ENCODE measurements at places on chromosomes 5 and 9.

- peak; percentile 35 for DNase-seq
Measured at GRCh38 chr9:127136081-127136879, 13.8 kb upstream of the ANGPTL2 start.

DNA sequence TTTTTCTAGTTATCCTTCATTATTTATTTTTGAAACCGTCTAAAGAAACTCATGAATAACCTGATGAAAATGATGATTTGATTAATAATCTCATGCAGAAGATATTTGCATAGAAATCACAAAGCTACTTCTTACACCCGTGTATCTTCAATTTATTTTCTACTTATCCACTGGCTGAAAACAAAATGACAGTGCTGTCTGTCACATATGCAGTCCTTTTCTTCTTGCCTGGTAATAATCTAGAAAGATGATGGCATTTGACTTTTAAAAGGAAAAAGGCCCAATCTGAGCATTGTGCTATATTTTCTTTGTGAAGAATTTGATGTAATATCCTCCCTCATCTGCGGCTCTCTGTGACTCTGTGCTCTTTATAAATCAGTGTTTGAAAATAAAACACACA is 253.3 kb downstream of the PRR16 start:
- DNase-seq = no peak

- no peak for DNase-seq
Measured at GRCh38 chr9:38619556-38620447, 594 bp downstream of the ANKRD18A start.

GRCh38 chr5:56447232-56447631 is 214.1 kb upstream of the ANKRD55 start:
- no peak for DNase-seq

DNA sequence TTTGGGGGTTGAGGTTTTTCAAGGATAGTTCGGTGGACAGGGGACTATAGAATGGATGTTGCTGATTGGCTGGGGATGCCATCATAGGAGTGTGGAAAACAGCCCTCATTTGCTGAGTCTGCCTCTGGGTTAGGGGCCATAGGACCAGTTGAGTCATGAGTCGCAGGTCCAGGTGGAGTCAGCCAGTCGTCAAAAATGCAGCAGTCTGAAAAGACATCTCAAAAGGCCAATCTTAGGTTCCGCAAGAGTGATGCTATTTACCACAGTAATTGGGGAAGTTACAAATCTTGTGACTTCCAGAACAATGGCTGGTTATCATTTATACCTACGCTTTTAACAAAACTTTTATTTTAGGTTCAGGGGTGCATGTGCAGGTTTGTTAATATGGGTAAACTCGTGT is 276.0 kb upstream of the DMRT1 start:
- no peak for DNase-seq

- DNase-seq = no peak
Measured at GRCh38 chr5:143128412-143129071, 274.9 kb downstream of the NR3C1 start.

GRCh38 chr5:17079562-17079961 is 137.9 kb upstream of the BASP1 start:
- no peak for DNase-seq

DNA sequence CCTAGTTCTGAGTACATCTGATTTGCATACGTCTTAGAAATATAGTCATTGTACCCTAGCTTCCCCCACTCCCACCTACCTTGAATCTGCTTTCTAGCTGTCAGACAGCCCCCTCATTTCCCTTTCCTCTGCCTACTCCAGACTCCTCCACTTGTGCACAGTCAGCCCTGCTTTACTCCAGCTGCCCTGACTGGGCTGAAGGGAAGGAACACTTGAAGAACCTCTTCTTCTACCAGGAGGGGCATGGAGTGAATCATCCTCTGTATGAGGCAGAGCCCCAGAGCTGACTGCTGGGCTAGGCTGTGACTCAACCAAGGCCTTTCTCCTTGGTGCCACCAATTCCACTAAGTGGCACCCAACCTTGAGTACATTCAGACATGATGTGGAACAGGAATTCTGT is 18.1 kb upstream of the ZFR start:
- DNase-seq = no peak

GRCh38 chr5:104049752-104050151 is 487.2 kb upstream of the NUDT12 start:
- no peak for DNase-seq

- DNase-seq = no peak
Measured at GRCh38 chr9:77680581-77680980, 32.5 kb upstream of the GNA14 start.

DNA sequence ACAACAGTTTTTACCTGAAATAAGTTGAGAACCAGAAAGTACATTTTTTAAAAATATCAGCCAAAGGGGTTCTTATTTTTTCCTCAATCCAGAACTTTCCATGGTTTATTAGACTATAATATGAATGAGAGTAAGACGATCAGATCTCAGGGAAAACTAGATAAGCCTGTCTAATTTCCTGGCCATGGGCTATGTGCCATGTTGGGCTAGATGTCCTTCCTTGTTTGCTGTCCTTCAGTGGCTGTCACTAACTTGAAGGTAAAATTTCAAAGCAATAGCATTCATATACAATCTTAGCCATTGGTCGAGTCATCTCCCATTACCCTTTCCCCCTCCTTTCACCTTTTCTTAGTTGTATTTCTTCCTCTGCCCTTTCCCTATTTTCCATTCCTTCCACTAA is 179.5 kb upstream of the PPP1R2B start:
- no peak for DNase-seq

DNA sequence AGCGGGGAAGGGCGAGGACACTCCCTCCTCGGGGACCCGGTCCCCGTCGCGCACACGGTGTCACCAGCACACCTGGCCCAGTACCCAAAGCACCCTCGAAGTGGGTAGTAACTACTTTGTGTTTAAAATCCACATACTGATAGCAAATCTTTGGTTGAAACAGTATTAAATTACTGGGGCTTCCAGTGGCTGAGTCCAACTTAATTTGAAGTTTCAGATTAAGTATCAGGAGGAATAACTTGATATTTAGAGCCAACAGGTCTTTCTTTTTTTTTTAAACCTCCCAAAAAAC is 615 bp downstream of the ATG10 start:
- DNase-seq = no peak

DNA sequence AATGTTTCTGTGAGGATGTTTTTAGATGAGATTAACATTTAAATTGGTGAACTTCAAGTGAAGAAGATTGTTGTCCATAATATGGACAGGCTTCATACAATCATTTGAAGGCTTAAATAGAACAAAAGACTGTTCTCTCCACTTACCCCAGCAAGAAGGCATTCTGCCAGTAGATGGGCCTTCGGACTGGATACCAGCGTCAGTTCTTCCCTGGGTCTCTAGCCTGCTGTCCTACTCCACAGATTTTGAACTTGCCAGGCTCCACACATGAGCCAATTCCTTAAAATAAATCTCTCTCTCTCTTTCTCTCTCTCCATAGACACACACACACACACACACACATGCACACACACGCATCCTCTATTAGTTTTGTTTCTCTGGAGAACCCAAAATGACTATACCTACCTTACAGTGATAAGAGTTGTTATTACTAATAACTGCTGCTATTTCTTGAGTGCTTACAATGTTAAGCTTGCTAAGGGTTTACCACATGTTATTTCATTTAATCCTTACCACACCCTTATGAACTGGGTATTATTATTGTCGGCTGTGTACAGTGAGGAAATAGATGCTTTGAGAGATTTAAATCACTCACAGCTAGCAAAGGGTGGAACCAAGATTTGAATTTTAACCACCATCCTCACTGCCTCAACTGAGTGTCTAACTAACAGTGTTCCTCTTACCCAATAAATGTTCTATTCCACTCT is 19.8 kb upstream of the IQGAP2 start:
- DNase-seq = no peak

- no peak for DNase-seq
Measured at GRCh38 chr9:127316586-127317323, 52.2 kb downstream of the GARNL3 start.

DNA sequence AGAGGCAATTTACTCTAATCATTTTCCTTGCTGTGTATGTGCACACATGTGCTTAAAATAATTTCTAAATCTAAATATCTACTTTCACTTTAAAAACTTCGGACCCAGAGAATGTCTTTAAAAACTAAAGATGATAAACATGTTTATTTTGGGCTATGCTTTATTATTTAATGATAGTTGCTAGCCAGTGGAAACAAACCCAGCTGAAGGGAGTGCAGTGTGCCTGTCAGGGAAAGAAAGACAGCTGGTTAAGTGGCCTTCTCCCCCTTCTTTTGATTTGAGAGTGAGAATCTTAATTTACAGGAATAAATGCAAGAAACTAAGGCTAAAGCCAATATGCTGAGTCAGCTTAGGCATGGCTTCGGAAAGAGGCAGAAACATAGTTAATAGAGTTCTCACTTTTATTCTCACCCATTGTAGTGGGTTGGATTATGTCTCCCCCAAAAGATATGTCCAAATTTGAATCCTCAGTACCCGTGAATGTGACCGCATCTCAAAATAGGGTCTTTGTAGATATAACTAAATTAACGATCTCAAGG is 111.4 kb downstream of the DCP2 start:
- DNase-seq = no peak

DNA sequence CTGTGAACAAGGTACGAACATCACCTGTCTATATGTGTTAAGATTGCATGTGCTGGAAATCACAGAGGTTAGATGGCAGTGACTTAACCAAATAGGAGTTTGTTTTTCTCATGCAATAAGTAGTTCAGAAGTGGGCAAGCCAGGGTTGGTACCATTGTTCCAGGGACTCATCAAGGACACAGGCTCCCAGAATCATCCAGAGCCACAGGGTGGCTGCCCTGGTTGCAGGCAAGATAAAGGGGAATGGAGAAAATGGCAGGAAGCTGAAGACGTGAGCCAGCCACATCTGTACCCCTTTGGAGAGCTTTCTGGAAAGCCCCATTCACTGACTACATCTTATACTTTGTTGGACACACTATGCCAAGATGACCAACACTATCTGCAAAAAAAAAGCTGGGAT is 126.0 kb upstream of the IL12B start:
- DNase-seq = no peak

- DNase-seq = no peak
Measured at GRCh38 chr9:34884747-34885189, 73.3 kb upstream of the PHF24 start.

GRCh38 chr5:173229966-173230689 is 4.9 kb downstream of the NKX2-5 start:
- DNase-seq = no peak

GRCh38 chr9:124877021-124877782 is 15.3 kb downstream of the ARPC5L start:
- no peak for DNase-seq

DNA sequence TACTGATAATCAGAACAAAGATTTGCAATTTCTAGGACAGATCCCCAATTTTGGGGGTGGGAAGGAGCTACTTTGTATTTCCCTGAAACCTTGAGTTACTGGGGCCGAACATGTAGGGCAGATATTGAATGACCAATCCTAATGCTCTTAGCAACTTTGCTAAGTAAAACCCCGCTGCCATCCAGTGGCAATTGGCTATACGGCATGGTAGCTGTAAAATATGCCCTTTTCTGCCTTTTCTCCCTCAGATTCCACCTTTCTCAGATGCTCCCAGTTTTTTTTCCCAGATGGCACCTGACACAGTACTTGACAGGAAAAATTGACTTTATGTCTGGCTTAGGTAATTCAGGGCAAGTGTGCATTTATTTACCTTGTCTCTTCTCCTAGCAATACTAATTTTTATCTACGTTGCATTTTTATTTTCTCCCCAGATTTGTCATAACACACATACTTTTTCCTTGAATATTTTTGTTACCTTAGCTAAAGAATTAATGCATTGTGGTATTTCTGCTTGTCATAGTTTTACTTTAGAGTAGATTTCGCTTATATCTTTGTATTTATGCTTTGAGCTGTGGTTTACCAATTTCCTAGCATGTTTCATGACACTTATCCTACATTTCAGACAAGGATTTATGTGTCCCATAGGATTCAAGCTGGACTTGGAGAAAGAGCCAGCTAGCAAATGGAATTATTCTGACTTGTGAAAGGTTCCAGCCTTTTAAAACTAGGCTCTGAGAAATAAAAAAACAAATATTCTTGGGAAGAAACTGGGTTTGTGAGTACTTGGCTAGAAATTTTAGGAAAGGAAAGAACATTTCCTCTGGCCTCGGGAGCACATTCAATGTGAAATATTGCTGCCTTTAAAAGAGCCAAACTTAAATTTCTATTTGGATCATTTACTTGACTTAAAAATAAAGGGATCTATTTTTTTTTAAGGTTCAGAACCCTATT is 37.4 kb downstream of the PIK3R1 start:
- peak; percentile 68 for DNase-seq

GRCh38 chr5:58077416-58077815 is 382.5 kb downstream of the PLK2 start:
- no peak for DNase-seq
